Endothelial cell of umbilical vein (primary cell): ENCODE measurements at places on chromosomes 2 and 18. TPM values are rescaled to one million over a fixed set of nuclear protein-coding genes. Genes with fewer than 3 reads are reported as not detected.

- no peak for DNase-seq
Observed at GRCh38 chr2:9153643-9153980, 53.0 kb upstream of the ASAP2 start.

- DNase-seq, result no peak
Observed at GRCh38 chr2:215695861-215696260, 260.0 kb upstream of the FN1 start.

GRCh38 chr18:3008541-3008940 lies 4.4 kb downstream of the LPIN2 start:
- peak; percentile 78 for DNase-seq

CDH7 gene
- not detected in 2 replicates for total RNA-seq

EVX2 gene
- not detected in 2 replicates for total RNA-seq

- no peak for DNase-seq
Observed at GRCh38 chr2:86781363-86781762, 9.3 kb downstream of the CD8A start.
